ENCODE measurements at places on chromosomes 1 and 21.

DNA sequence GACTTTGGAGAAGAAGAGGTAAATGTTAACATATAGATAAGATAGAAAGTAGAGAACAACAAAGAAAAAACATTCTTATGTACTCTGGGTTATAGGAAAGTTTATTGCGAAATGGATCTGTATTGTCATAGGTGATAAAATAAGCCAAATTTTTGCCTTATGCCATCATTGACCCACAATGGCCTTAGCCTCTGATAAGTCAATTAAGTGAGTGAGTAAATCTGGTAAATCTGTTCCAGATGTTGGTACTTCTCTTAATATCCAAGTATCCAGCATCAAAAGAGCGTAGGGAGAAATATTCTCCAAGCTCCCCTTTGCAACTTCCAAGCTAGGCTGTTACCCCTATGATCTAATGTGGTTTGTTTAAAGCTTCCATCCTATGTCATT, 38.3 kb upstream of the CLCA4 start:
- DNase-seq, result no peak

GRCh38 chr1:196380316-196380715, 227.9 kb downstream of the KCNT2 start:
- DNase-seq, result no peak

DNA sequence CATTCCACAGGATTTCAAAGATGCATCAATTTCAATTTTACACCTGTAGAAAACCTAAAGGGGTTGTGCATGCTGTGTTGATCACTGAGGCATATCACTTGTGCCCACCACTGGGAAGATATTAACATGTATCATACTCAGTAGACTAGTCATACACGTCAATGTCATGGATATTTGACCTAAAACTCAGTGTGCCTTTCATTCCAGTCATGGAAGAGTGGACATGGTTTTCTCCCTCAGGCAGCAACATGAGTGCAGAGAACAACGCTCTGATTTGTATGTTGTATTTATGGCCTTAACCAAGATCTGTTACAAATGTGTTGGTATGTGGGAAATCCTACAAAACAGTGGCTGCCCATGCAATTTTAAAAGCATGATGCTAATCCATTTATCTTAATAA, 6.1 kb upstream of the C1orf53 start:
- no peak for DNase-seq

- no peak for DNase-seq
Measured at GRCh38 chr1:205422993-205423642, 1.3 kb upstream of the LEMD1 start.

- DNase-seq, result no peak
Measured at GRCh38 chr1:232333419-232333767, 296.5 kb downstream of the SIPA1L2 start.

DNA sequence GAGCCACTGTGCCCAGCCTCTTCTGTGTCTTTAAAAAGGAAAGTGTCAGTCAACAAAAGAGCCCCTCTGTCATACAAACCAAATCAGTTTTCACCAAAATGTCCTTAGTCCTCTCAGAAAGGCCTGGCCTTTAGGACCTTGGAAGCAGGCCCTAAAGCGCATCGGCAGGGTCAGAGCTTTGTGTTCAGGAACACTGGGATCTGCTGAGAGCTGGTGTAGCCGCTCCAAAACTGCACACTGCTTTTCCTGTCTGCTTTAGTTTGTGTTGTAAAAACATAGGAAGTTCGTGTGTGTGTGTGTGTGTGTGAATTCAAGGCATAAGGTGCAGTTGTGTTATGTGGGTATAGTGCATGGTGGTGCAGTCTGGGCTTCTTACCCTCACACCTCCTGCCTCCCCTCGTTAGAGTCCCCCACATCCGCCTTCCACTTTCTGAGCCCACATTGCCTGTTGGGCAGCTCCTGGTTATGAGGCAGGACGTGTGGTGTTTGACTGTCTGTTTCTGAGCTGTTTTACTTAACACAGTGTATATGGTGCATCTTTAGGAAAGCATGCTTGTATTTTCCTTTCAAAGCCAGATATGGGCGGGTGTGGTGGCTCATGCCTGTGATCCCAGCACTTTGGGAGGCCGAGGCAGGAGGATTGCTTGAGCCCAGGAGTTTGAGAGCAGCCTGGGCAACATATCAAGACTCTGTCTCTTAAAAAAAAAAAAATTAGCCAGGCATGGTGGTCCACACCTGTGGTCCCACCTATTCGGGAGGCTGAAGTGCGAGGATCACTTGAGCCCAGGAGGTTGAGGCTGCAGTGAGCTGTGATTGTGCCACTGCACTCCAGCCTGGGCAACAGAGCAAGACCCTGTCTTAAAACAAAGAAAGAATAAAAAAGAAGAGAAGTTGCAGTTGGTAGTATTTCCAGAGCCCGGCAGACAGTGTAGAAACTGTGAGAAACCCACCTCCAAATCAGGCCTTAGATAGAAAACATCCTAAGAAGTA, 12.4 kb downstream of the IBA57 start:
- DNase-seq, result no peak

GRCh38 chr1:201001962-201002361, 21.6 kb downstream of the KIF21B start:
- no peak for DNase-seq

- DNase-seq, result no peak
Measured at GRCh38 chr1:91792489-91793071, 93.4 kb downstream of the TGFBR3 start.

DNA sequence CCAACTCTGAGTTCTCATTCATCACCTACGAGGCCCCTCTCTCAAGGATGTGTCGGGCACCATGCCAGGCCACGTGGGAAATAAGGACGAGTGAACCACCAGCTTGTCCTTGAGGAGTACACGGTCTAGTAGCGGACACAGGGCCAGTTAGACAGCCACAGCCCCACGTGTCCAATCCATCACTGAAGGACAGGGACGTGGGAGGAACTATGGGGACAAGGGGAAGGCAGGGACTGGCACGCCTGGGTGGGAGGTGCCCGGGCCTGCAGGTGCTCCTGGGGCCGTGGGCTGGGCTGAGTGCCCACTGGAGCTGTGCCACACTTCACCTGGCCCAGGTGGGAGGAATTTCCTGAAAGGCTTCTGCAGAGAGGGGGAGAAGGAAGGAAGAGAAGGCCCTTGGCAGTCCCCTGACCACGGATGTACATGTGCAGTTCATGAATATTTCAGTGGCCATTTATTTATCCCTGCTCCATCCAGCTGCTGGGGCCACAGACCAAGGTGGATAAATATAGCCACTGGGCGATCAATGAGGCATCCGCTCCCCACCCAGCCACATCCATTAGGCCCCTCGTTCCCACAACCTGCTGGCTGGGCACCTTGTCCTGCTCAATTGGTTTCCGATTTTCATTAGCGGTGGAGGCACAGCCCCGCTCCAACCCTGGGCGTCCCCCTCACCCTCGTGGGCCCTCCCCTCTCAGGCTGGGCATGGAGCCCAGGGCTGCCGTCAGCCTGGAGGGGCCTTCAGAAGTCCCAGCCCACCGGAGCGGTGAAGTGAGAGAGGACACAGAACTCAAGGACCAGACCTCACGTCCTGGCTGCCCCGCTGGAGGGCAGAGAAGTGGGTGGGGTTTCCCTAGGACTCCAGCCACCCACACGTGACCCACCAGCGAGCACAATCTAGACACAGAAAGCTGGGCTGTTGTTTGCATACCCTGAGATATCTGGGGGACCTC, 59.5 kb downstream of the CASZ1 start:
- no peak for DNase-seq

DNA sequence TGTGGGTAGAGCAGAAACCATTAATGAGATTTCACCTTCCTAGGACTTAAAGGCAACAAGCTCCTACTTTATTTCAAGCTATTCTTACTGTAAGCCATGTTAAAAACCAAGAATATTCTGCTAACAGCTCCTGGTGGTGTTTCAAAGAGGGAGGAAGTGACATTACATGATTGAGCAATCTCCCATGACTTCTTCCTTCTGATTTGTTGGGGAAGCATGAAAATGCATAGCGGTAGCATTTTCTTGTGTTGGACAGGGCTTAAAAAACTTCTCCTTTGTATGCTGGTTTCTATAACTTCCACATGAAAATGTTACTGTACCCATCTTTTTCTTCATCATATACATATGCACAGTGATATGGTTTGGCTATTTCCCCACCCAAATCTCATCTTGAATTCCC, 297.0 kb upstream of the SNX7 start:
- no peak for DNase-seq

GRCh38 chr1:32508761-32509160, 30.5 kb upstream of the ZBTB8A start:
- no peak for DNase-seq

GRCh38 chr1:204249736-204250427, 36.1 kb upstream of the GOLT1A start:
- DNase-seq, result no peak

GRCh38 chr1:169892927-169893644, 610 bp downstream of the SCYL3 start:
- DNase-seq, result no peak

DNA sequence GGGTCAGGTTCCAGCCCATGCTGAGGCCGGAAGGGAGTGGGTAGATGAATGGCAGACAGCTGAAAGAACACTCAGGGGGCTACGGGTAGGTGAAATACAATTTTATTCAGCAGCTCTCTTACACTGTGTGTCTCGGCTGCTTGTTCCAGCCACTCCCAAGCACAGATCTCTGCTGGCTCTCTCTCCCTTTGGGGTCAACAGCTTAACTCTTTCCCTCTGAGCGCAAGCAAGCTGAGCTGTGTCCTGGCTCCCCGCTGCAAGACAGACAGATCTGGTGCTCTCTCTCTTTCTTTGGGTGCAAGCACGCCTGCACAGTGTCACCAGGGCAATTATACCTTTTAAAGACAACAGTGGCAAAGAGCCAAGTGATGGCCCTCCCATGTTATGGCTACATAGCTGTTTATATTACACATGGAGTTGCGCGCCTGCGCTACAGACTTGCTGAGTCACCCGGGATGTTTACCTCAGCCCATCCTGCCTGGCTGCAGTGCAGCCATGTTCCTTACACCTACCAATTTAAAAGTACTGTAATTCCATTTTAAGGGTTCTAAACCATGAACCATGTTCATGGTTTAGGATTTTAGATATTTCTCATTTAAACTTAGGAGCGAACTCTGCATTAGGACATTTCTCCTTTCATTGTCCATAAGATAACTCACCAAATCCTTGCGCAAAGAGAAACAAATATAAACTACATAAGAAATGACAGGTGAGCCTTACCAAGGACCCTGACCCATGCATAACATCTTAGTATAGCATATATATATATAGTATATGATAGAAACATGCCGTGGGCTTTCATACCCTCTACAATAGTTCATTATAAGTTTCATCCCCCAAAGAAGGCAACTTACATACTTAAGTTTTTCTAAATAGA, 396.5 kb downstream of the SMYD3 start:
- DNase-seq, result no peak

- DNase-seq, result no peak
Measured at GRCh38 chr21:45837936-45838335, 143.6 kb upstream of the COL6A1 start.

- DNase-seq, result no peak
Measured at GRCh38 chr1:32204943-32205361, 519 bp upstream of the IQCC start.

- peak; percentile 43 for DNase-seq
Measured at GRCh38 chr1:109388884-109389637, 8.7 kb downstream of the SORT1 start.

DNA sequence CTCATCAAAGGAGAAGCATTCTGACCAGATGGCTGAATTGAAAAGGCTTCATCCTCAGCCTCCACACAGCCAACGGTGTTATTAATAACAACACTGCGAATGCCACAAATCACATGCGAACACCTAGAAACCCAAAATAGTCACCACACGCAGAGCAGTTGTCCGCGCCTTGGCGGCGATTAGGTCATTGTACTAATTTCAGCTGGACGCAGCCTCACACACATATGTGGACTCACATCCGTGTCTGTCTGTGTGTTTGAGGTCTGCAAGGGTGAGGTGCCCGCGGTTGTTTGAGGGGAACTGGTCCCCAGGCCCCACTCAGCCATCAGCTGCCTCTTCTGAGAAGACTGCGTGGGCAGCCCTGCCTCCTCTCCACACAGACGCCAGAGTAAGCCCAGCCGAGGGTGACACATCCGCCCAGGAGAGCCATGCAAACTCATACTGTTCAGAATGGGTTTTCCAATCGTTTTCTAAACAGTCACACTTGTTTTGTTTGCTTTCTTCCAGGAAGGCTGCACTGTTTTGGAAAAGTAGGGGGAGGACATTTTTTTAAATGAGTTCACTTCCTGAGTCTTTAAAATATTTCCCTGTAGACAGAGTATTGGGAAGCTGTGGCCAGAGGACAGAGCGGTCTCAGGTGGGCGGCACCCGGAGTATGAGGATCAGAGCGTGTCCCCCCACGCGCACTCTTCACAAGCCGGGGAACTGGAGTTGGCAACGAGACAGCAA, 53.4 kb downstream of the TOMM20 start:
- DNase-seq, result no peak

DNA sequence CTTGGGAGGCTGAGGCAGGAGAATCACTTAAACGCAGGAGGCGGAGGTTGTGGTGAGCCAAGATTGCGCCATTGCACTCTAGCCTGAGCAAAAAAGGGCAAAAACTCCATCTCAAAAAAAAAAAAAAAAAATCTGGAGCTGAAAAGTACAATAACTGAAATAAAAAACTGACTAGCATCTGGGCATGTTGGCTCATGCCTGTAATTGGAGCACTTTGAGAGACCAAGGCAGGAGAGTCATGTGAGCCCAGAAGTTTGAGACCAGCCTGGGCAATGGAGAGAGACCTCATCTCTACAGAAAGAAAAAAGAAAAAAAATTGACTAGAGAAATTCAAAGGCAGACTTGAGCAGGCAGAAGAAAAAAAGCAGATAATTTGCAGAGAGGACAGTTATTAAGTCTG, 18.1 kb downstream of the CLDN19 start:
- no peak for DNase-seq

DNA sequence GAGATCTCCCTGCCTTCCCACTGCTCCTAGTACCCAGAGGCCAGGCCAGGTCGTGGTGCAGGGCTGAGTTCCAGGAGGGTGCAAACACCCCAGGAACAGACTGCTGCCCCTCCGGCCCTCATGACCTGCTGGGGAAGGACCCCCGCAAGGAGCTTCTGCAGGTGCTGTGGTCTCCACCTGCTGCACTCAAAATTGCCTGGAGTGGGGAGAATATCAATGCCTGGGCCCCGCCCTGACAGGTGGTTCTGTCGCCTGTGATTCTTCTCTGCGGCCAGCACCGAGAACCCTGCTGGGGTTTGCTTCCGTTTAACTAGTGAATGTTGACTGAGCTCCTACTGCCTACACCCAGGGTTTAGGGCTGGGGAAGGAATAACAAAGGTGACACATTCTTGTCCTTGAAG, 2.1 kb upstream of the TFF3 start:
- no peak for DNase-seq

GRCh38 chr1:119327450-119328155, 41.0 kb upstream of the HAO2 start:
- peak; percentile 78 for DNase-seq

- no peak for DNase-seq
Measured at GRCh38 chr1:197180252-197180878, 33.9 kb upstream of the ASPM start.
